Stimulated activated CD8-positive, alpha-beta memory T cell treated with anti-CD3 and anti-CD28 coated beads, Interleukin-7, amount 100 ng/mL, for 24 hours (primary cell): ENCODE measurements at places on chromosomes 4 and X.

DNA sequence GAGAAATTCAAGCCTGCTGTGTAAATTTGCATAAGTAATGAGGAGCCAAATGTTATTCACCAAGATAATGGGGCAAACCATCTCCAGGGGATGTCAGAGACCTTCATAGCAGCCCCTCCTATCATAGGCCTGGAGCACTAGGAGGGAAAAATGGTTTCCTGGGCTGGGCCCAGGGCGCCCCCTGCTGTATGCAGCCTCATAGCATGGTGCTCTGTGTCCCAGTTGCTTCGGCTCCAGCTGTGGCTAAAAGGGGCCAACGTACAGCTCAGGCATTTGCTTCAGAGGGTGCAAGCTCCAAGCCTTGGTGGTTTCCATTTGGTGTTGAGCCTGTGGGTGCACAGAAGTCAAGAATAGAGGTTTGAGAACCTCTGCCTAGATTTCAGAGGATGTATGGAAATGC, 859.3 kb downstream of the RPA4 start:
- DNase-seq: no peak

DNA sequence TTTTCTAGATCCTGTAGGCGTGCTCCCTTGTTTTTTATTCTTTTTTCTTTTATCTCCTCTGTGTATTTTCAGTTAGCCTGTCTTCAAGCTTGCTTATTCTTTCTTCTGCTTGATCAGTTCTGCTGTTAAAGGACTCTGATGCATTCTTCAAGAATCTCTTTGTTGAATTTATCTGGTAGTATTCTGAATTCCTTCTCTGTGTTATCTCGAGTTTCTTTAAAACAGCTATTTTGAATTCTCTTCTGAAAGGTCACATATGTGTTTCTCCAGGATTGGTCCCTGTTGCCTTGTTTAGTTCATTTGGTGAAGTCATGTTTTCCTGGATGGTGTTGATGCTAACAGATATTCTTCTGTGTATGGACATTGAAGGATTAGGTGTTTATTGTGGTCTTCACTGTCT, 15.3 kb downstream of the RAB33B start:
- no peak for DNase-seq

- DNase-seq: no peak
Measured at GRCh38 chrX:3449287-3449686, 102.8 kb upstream of the MXRA5 start.

DNA sequence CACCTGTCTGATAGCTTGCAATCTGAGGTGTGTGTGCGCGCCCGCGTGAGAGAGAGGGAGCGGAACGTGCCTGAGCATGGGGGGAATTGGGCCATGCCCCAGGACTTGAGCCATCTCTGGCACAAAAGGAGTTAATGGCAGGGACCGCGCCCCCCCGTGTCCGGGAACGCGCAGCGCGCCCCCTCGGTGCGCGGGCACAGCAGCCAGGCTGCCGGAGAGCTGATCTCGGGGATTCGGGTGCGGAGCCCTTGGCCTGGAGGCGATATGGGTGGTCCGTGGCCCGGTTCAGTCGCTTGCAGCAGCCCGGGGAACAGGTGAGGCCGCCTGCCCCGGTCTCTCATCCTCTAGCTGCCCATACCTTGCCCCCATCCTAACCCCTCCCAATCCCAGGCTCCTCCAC, at the start of gene NLGN3:
TSS of gene NLGN3 (plus strand) at position 191 of the 400 bp plus-strand sequence. CDS start 2,909 bp downstream, outside the sequence.
- no peak for DNase-seq

DNA sequence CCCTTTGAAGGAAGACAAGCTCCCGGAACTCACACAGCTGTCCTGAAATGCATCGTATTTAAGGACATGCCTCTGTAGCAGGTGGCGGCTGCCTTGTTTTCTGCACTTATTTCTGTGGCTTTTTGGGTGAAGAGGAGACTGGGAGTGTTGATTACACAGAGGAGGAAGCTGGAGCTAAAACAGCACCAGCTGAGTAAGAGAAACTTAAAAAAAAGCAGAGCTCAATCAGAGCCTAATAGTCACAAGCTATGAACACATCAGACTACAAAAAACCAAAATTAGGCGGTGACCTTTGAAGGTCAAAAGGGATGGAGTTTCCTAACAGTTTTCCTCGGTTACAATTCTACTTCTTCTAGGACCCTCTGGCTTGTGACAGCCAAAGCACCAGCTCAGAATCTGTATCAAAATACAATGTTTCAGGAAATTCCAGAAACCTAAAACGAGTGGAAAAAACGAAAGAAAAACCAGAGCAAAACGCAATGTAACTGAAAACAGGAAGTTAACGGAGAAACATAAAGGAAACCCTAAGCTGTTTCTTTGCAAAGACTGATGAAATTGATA, 13.5 kb downstream of the PRKX start:
- DNase-seq: no peak

GRCh38 chrX:28697732-28698131, 110.5 kb downstream of the IL1RAPL1 start:
- no peak for DNase-seq

DNA sequence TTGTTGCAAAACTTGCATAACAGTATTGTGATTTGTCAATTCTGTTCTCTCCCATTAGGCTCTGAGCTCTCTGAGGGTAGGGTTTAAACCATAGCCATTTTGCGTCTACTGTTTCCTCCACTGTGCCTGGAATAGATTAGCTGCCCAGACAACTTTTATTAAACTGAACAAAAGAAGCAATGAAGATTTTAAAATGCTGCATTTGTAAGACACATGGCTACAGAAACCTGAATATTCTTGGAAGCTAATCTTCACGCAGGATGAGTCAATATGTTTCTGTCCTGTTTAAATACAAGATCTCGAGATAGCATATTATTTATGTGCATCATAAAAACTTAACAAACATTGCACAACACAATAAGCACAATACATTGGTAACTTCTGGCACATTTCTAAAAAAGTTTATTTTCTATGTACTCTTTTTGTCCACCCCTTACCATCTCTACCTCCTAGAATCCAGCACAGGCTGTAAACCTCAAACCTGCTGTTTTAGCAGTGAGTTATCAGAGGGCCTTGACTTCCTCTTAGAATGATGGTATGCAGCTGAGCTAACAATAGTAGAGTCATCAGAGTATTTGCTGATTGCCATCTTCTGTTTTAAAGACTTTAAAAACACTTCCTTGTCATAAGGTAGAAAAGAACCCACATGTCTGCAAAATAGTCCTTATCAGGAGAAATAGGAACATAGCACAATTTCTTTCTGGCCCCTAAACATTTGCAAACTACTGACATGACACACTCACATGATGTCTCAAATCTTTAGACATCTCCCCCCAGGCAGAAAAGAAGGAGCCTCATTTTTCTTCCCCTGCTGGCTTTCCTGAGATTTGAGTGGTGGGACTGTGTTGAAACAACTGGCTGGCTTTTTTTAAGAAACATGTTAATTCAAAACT, 10.6 kb upstream of the CCNG2 start:
- DNase-seq: no peak

- DNase-seq: no peak
Measured at GRCh38 chr4:138522366-138522765, 280.2 kb upstream of the SLC7A11 start.

DNA sequence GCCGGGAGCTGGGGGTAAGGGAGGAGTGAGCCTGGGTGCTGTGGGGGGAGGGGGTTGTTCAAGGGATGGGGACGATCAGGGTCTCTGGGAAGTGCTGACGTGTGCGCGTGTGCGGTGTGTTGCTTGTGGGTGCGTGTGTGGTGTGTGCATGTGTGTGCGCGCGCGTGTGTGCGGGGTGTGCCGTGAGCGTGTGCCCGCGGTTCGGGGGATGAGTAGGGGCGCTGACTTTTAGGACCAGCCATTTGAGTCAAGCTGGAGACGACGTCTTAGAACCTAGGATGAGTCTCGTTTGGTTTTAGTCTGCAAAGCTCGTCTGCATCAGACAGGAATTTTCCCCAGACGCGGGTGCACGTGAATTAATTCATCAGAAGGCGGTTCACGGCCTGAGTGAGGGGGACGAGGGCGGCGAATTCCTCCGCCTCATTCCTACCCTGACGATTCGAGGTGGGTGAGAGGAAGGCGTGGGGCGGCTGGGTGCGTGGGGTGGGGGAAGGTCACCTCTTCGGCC, 950 bp upstream of the TMEM271 start:
- DNase-seq: no peak

- no peak for DNase-seq
Measured at GRCh38 chr4:81447566-81448229, 24.0 kb downstream of the RASGEF1B start.

- no peak for DNase-seq
Measured at GRCh38 chr4:8377103-8378075, 63.1 kb downstream of the ACOX3 start.

GRCh38 chr4:73729534-73730165, 10.7 kb upstream of the CXCL8 start:
- DNase-seq: no peak

- no peak for DNase-seq
Measured at GRCh38 chrX:38859602-38860001, 58.3 kb downstream of the MID1IP1 start.

DNA sequence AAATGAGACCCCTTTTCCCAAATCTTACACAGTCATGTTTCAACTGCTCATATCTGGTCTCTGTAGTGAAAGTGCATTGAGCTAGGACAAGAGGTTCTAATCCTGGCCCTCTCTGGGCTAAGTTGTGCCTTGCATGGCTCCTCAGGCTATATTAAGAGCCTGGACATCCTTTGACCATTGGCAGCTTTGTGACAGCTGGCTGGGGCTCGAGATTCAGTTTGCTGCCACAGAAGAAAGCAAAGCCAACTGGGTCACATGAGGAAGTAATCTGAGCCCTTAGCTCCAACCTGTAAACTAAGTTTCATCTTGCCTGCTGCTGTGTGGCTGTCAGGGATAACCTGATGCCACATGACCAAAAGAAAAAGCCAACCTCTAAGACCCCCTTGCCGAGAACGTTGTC, 51.8 kb upstream of the JADE1 start:
- DNase-seq: no peak

GRCh38 chrX:40539214-40540142, 41.3 kb upstream of the ATP6AP2 start:
- peak; percentile 21 for DNase-seq

GRCh38 chr4:126742048-126742447, 890.7 kb upstream of the INTU start:
- DNase-seq: no peak

GRCh38 chrX:48022738-48023137, 15.9 kb downstream of the SPACA5 start:
- no peak for DNase-seq

DNA sequence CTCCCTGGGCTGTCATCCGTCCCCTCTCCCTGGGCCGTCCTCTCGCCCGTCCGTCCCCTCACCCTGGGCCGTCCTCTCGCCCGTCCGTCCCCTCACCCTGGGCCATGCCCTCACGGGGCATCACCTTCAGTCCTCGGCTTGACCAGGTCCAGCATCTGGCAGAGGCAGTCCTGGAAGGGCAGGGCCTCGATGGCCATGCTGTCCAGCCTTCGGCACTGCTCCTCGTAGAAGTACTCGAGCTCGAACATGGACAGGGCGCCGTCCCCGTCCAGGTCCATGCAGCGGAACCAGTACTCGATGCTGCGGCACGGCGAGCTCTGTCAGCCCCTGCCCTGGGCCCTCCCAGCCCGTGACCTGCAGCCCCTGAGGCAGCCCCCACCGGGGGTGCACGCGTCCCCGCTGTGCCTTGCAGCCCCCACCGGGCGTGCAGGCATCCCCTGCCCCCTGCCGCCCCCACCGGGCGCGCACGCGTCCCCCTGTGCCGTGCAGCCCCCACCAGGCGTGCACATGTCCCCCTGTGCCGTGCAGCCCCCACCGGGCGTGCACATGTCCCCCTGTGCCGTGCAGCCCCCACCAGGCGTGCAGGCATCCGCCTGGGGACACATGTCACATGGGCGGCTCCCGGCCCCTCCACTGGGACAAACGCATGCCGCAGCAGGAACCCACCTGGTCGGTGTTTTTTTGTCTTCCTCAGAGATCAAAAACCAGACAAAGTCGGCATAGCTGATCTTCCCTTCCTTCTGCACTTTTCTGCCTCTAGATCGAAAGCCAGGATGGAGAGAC, 22.2 kb upstream of the GTPBP6 start:
- DNase-seq: no peak

DNA sequence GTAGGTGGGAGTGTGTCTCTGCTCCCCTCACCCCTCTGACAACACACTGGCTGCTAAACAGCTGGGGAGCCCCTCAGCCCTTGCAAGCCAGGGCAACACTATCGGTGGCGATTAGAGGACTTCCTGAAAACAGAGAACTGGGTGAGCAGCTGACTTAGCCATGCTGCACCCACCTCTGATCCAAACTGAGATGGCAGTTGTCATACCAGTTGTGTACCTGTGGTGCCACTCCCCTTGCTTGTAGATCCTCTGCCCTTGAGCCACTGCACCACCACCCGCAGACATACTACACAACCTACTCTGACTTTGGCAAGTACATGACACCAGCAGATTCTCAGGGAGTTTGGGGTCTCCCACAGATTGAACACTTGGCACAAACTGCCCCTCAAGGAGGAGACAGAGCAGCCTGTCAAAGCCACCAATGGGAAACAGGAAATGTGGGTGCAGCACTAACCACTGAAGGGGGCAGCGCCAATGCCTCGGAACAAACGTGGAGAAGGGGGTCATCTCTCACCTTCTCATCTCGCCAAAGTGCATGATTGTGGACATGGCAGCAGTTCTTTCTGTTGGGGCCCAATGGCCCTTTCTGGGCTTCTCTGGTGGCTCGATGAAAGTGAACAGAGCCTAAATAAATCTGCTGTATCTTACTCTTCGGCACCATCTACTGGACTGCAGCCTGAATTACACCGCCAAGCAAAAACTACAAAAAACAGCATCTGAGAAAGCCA, 119.8 kb downstream of the NEK1 start:
- DNase-seq: no peak

DNA sequence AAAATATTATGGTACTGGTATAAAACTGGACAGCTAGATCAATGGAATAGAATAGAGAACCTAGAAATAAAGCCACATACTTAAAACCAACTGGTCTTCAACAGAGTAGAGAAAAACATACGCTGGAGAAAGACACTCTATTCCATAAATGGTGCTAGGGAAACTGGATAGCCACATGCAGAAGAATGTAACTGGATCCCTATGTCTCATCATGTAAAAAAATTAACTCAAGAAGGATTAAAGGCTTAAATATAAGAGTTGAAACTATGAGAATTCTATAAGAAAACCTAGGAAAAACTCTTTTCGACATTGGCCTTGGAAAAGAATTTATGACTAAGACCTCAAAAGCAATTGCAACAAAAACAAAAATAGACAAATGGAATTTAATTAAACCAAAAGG, 114.6 kb downstream of the PCDH18 start:
- no peak for DNase-seq

- no peak for DNase-seq
Measured at GRCh38 chr4:338759-339097, 1.1 kb downstream of the ZNF141 start.

- DNase-seq: no peak
Measured at GRCh38 chr4:149441338-149441737, 374.3 kb downstream of the IQCM start.

GRCh38 chr4:107760281-107760947, 40.4 kb upstream of the PAPSS1 start:
- DNase-seq: no peak

DNA sequence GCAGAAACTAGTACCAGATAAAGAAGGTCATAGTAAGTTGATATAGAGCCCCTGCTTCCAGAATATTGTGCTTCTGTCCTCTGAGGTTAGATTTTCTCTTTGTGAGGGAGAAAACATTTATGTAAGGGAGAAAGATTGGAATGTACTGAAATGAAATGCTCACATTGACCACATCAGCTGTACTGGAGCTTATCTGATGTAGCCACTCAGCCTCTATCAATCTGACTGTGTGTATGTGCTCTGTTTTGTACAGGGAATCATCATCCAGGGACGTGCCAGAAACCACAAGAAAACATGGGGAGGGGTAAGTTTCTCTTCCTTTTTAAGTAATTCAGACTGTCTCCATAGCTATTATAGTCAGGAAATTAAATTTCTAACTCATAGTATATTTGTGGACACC, 56.8 kb downstream of the PRRG1 start:
- DNase-seq: no peak

GRCh38 chrX:128616933-128617332, 564.7 kb upstream of the ACTRT1 start:
- DNase-seq: no peak
